CD4-positive, alpha-beta T cell treated with Interleukin-17A for 1 hour (primary cell): ENCODE measurements at places on chromosomes 5 and 9.

DNA sequence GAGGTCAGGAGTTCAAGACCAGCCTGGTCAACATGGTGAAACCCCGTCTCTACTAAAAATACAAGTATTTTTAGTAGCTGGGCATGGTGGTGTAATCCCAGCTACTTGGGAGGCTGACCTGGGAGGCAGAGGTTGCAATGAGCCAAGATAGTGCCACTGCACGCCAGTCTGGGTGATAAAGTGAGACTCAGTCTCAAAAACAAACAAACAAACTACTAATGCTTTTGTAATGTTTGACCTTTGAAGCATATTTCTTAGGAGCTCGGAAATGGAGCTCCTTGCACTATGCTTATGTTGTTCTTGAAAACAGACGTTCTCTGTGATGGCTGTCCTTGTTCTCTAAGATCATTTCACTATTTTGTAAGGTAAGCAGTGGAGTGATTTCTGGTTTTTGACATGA, 6.0 kb downstream of the F2RL2 start:
- no peak for DNase-seq

DNA sequence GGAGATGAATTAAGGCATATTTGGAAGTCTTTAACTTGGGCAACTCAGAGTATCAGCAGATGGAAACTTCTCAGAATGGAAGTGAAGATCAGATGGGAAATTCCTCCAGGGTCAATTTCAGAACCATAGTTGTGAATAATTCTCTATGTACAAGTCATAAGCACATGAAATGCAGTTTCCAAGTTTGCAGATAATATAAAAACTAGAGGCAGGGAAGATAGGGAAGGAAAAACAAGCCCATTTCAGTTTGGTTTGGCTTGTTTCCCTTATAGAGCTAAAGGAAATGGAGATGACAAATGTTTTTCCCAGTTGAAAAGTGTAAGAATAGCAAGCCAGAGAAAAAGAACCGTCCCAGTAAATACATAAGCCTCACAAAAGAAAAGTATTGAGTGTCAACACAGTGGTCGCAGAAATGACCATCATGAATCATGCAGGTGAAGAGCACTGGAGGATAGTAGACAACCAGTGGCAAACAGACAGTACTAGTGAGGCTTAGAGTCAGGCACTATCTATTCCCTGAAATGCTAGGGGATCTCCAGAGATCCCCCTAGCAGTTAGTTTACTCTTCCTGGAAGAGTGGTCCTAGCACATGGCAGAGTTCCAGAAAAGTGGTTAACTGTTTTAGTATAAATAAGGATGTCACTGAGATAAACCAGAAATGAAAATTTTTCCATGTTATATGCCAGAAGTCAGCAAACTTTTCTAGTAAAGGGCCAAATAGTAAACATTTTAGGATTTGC, 245.9 kb downstream of the SAXO1 start:
- DNase-seq, result no peak

DNA sequence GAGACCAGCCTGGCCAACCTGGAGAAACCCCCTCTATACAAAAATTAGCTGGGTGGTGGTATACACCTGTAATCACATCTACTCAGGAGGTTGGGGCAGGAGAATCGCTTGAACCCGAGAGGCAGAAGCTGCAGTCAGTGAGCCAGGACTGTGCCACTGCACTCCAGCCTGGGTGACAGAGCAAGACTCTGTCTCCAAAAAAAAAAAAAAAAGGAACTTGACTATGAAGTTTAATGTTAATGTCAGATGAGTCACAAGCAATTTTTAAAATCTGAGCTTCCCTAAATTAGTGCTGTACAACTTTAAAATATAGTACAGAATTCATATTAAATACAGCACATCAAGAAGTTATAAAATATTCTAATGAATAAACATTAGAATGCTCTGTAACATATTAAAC, 1.5 kb downstream of the MEIKIN start:
- no peak for DNase-seq

- no peak for DNase-seq
Observed at GRCh38 chr5:170247363-170247762, 14.6 kb downstream of the C5orf58 start.

DNA sequence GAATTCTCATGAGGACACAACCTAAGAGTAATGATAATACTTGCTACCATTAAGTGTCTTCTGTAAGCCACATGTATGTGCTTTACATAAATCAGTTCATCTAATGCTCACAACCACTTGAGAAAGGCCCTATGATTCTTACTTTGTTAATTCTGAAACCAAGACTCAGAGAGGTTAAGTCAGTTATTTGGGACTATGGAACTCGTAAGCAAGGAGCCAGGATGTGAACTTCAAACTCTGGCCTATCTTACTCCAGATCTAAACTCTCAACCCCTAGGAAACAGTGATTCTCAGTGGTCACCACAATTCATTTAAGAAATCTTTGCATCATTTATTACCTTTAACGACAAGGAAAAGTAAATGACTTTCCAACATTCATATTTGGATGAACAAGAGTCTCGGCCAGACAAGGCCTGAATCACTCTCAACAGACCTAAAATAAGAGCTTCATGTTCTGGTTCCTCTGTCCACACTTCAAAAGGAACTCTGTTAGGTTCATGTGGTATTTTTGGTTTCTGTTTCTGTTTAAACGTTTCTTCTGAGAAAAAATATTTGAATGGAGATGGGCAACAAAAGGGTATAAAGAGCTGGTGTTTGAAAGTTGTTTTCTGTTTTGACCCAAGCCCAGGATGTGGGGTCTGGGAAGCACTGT, 104.8 kb downstream of the LPAR1 start:
- DNase-seq, result no peak

GRCh38 chr9:133055788-133056420, 5.9 kb upstream of the CEL start:
- DNase-seq, result no peak

GRCh38 chr5:67639976-67640375, 443.4 kb upstream of the CD180 start:
- no peak for DNase-seq

- no peak for DNase-seq
Observed at GRCh38 chr9:89311346-89312221, 589 bp downstream of the CKS2 start.

- DNase-seq, result no peak
Observed at GRCh38 chr5:181043285-181044092, 3.4 kb downstream of the BTNL9 start.

DNA sequence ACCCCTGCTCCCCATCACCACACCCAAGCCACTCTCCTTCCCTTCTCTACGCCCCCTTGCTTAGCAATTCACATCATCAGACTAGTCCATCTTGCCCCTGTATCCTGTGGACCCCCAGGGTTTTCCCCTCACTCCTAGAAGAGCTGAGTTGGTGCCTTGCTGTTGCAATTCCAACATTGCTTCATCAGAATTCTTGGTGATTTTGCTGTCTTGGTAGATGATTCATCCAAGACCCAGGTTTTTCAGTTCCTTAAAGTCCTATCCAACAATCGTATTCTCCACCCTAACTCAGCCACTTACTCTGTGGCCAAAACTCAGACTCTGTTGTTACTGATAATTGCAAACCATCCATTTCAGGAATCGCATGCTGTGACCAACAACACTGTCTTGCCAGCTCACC, 21.4 kb upstream of the CCNJL start:
- peak; percentile 1 for DNase-seq

DNA sequence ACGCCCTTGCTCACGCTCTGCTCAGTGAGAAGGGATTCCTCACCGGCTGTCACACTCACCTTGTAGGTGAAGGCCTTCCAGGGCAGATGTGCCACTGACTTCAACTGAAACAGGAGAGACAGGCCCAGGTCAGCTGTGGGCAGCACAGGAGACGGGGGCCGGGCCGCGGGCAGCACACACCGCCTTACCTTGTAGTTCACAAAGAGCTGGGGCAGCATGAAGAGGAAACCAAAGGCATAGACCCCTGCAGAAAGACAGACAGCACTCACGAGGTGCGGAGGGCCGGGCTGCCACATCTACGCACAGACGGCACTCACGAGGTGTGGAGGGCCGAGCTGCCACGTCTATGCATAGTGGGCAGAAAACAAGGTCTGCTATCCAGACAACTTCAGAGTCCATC, 23.3 kb downstream of the CLPTM1L start:
- no peak for DNase-seq

- no peak for DNase-seq
Observed at GRCh38 chr9:71687676-71688075, 80.6 kb downstream of the CEMIP2 start.

GRCh38 chr9:114141553-114142402, 13.6 kb upstream of the COL27A1 start:
- DNase-seq, result no peak

GRCh38 chr9:2837915-2838314, 6.0 kb downstream of the PUM3 start:
- peak; percentile 22 for DNase-seq

DNA sequence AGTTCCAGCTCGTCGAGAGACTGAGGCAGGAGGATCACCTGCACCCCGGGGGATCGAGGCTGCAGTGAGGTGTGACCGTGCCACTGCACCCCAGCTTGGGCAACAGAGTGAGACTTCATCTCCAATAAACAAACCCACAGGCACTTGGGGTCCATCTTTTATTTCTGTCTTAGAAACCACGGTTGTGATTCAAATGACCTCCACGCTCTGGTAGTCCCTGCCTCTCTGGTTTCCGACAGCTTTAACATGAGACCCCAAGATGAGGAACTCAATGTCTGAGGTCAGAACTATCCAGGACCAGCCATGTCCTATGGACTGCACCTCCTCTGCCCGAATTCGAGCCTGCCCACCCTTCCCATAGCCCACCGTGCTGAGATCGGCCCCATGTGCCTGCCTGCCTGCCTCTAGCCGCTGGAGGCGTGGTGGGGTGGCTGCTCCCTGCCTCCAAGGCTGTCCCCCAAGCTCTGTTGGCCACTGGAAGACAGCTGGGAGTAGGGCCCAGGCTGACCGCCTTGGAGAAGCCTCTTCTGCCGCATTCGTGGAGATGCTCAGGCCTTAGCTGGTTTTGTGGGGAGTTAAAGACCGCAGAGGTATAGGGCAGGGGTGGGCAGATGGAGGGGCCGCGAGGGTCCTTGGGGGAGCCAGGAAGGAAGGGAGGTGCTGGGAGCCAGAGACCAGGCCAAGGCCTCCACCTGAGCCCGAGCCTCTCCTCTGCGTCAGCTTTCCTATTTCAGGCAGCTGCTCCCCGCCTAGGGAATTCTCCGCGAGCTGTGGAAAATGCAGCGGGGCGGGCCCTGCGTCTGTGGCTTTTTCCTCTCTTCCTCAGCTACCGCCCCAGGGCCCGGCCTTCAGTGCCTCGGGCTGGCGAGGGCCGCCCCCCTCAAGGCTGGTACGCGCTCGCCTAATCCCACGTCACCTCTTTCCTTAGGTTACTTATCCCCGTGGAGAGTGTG, 6.9 kb upstream of the WDR5 start:
- DNase-seq, result no peak

DNA sequence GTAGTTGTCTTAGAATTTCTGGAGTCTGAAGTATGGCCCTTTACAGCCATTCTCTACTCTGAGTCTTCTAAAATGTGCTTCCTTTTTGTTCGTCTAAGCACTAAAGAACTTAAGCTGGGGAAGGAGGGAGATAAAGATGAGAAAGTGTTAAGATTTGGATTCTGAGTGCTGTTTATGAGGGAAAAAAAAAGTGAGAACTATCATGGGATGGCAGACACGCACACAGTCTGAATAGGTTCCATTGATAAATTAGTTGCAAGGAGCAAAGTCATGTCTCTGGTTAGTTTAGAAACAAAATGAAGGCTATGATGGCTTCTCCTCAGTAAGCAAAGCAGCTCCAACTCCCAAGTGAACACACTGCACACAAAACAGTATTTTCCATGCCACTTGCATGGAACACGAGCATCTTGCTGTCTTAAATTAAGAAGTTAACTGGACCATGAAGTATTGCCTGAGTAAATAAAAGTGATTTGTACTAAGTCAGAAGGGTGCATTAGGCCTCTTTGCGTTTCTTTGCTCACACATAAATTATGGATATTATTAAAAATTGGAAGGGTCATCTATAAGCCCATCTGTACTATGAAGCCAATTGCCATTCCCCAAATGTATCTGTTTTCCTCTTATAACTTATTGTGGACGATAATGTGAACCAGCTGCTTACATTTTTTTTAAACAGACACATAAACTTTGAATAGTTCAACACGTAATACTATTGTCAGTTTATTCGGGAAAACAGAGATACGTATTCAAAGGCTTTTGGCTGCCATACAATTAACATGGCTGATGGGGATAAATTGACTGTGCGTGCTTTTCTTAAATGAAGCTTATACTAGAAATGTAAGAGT, 199.3 kb downstream of the SGCD start:
- no peak for DNase-seq

DNA sequence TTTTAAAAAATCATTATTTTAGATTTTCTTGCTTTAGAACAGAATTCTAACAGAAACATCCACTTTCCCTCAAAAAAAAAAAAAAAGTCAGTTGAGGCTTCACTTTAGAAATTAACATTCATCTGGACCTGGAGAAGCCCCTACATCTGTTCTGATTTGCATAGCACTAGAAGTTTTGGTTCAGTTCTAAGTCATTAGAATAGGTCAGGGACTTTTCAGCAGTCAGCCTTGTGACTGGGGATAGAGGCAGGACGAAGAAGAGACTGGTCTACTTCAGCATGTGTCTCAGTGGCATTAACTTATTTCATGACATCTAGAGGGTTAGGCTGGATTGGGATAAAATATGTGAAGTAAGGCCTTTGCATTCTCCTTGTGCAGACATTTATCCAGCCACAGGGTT, 215.8 kb upstream of the DAB2 start:
- DNase-seq, result no peak

GRCh38 chr9:72577212-72577753, 55.9 kb downstream of the TMC1 start:
- no peak for DNase-seq

DNA sequence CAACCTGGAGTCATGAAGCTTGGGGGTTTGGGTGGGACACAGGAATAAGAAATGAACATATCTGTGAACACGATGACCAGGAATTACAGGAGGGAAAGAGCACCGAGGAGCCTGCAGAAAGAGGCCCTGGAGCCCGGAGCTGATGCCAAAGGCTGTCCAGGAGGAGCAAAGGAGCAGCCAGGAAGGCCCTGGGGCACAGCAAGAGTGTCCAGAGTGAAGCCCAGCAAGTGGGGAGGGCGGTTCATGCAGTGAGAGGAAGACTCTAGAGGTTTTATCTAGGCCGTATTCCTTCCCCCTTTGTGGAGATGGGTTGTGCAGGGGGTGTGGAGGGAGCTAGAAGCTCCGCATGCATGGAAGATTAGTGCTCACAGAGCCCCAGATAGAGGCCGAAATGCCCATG, 318.4 kb downstream of the GADD45G start:
- no peak for DNase-seq

DNA sequence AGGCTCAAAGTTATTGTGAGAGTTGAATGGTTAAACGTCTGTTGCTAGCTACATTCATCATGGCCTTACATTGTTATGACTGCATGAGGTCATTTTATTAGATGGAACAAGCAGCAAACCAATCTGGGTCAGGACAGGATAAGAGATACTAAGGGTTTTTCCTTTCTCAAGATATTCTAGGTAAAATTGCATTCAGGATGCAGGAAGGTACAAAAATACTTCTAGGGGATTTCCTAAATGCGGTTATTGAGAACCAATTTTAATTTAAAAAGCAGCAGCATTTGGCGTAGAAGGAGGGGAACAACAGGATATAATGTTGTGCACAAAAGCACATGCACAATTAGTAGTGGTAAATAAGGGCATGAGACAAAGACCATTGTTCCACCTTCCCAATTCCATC, 39.2 kb upstream of the LURAP1L start:
- DNase-seq, result no peak
